ENCODE measurements at places on chromosomes 2 and 18.

GRCh38 chr2:210493528-210493927 is 17.0 kb upstream of the LANCL1 start:
- no peak for DNase-seq

GRCh38 chr2:60808330-60808801 is 52.3 kb downstream of the PAPOLG start:
- DNase-seq = no peak

- no peak for DNase-seq
Measured at GRCh38 chr2:17818235-17818815, 2.1 kb downstream of the MSGN1 start.

- DNase-seq = peak; percentile 54
Measured at GRCh38 chr2:177598326-177599138, 206.0 kb downstream of the AGPS start.

DNA sequence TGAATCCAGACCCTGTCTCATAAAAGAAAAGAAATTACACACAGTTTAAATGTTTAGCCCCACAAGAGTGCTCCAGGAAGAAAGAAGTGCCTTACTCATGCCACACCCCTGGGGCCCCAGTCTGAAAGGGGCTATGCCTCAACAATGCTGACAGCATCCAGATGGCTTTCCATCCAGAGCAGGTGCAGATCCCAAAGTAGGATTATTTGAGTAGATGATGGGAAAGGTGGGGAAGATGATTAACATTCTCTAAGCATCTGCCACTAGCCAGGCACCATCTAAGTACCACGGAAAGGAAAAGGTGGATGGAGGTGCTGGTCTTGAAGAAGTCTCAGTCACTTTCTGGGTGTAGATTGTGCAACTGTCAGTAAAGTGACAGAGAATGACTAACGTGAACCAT is 16.3 kb downstream of the DPYSL5 start:
- DNase-seq = no peak

DNA sequence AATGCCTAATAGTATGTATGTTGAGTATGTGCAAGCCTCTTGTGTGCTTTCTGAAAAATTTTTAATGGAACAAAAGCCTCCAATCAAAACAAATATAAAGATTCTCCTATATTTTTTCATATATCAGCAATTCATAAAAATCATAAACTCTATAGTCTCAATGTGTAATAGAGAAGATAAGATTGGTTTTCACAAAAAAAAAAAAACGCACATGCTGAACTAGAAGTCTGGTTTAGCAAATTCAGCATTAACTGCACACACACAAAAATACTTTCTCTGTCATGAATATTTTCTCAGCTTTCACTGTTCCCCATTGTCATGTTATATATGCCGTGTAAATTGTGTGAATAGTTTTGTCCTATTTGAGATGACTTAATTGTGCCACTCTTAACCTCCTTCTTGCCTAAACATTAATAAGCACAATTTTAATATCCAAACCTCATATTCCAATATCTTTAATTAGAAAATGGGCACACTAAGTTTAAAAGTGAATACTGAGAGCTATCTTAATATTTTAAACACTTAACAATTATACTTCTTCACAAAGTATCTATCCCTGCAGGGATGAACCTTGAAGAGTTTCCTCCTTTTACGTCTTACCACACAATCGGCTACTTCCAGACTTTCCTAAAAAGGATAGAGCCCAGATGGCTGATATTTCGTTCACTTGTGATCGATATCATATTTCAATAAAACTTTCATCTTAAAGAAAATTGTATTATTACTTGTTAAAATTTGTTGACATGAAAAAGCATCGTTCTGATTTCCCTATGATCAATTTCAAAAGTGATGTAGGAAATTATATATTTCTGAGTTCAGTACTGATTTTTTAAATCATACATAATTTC is 242.7 kb downstream of the TCF4 start:
- DNase-seq = no peak

GRCh38 chr2:32849456-32850194 is 97.1 kb upstream of the LTBP1 start:
- DNase-seq = no peak

DNA sequence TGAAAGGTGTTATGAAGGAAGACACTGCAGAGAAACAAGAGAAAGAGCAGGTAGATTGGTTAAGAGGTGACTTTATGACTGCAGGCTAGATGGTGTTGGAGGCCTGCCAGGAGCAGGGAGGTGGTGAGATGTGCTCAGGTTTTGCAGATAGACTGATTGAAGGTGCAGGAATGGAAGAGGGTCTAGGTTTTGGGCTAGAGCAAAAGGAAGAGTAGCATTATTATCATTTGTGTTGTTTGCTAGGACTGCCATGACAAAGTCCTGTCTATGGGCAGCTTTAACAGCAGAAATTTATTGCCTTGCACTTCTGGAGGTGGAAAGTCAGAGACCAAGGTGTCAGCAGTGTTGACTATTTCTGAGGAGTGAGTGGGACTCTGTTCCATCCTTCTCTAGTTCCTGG is 172.9 kb upstream of the SOX11 start:
- no peak for DNase-seq

GRCh38 chr18:8749492-8749891 is 44.1 kb downstream of the MTCL1 start:
- no peak for DNase-seq

- no peak for DNase-seq
Measured at GRCh38 chr18:58631301-58631700, 2.4 kb upstream of the ALPK2 start.
